ENCODE measurements at places on chromosomes 5 and 9. TPM values are rescaled to one million over a fixed set of nuclear protein-coding genes. Genes with fewer than 3 reads are reported as not detected.

SVEP1 gene
- total RNA-seq: 5.7 TPM

SOX30 gene
- not detected for total RNA-seq

ABL1 gene
- 33.3 TPM for total RNA-seq

CCL28 gene
- total RNA-seq: 0.55 TPM

DNA sequence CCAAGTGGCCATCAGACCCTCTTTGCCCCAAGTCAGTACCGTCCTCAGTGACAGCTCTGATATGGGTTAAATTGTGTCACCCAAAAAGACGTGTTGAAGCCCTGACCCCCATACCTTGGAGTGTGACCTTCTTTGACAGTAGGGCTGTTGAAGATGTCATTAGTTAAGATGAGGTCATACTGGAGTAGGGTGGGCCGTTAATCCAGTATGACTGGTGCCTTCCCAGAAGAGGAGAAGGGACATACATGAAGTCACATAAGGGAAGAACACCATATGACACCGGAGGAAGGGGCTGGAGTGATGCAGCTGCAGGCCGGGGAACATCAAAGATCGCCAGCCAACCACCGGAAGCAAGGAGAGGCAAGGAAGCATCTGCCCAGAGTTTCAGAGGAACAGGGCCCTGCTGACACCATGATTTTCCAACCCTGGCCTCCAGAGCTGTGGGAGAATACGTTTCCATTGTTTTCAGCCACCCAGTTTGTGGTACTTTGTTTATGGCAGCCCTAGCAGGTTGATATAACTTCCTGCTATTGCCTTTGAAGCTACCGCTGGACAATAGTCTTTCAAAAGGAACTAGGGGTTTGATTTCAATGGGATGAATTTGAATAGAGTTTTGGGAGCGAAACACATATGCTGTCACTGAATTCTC, 36.4 kb upstream of the CPEB4 start:
- DNase-seq: no peak

PCDHGA8 gene
- total RNA-seq: 9.1 TPM

GRCh38 chr5:124849774-124850173, 103.3 kb upstream of the ZNF608 start:
- DNase-seq: no peak

- DNase-seq: no peak
Measured at GRCh38 chr5:9524941-9525340, 20.9 kb downstream of the SEMA5A start.

INSL4 gene
- not detected for total RNA-seq

DNA sequence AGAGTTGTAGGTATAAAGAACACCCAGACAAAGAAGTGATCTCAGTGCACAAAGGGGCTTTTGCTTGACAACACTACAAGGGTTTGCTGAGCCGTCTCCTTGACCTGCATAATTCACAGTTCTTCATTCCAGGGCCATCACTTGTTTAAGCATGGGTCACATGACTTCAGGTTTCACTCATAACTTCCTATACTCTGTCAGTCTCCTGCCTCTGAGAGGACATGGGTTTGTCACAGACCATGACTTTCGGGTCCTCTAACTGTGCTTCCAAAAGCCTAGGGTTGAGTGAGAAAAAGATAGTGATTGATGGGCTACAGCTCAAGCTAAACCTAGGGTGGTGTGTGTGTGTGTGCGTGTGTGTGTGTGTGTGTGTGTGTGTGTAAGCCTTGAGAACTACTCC, 166.4 kb downstream of the CDH6 start:
- DNase-seq: no peak

DNA sequence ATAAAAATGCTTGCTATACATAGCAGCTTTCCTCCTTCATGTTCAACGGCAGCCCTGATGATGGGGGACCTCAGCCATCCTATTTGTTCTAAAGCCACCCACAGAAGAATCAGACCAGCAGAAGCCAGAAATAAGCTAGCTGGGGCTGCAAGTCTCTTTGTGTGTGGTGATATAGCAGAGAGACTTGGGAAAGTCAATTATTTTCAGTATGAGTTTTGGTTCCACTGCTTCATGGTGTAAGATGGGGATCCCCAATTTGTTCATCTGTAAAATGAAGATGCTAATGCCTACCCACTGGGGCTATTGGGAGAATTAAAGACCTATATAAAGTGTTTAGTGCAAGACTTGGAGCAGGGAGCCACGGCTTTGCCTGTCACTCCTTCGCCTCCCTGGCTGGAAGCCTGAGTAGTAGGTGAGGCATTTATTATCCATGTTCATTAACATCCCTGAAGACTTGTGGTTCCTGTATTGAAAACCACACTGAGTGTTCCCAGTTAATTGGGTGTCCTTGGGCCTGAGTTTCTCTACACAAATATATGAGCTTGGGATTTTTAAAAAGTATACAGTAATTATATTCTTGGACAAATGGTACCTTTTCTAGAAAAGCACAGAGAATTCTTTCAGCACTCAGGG, 210.1 kb upstream of the SLC24A2 start:
- DNase-seq: no peak

ZCCHC9 gene
- total RNA-seq: 9.3 TPM

GRCh38 chr5:150428106-150428876, 15.6 kb upstream of the CD74 start:
- DNase-seq: peak; percentile 74
